ENCODE measurements at places on chromosomes 6 and 20.

GRCh38 chr6:77463308-77463860, at the start of gene HTR1B:
TSS of gene HTR1B (minus strand) at chr6:77463491. CDS start at chr6:77463403, 88 bp downstream.
- DNase-seq: no peak

DNA sequence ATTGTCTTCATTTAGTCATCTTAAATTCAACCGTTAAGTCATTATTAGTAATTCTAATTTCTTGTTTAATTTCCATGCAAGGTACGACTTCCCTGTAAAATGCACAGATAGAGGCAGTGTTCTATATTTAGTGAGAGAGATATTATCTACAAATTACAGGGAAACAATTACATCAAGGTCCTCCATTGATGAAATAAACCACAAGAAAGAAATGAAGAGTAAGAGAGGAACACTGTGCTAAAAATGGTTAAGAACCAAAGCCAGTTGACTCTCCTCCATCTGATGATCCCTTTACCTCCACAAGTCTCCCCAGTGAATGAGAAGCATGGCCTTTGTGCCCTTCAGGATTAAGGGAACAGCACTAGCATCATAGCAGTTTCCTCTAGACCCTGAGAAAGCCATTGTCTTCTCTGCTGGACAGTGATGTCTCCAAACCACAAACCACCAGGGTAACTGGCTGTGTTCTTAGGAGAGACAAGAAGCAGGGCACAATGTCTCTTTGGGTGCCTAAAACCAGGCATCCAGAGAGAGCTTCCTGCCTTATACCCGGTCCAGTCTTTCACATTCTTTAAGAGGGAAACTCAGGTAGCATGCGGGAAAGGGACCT, 38.1 kb downstream of the IRF4 start:
- no peak for DNase-seq

DNA sequence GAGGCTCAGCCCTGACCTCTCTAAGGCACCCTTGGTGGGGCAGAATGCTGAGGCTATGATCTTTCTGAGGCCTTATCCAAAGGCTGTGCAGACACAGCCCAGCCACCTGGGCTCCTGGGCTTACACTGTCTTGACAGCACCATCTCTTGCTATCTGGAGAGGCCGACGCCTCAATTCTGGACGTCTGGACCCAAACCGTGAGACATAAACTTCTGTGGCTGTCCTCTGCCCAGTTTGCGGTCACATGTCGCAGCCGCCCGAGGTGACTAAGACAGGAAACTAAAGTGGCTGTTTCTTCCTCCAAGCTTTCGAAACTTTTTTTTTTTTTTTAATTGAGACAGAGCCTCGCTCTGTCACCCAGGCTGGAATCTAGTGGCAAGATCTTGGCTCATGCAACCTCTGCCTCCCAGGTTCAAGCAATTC, 49.3 kb downstream of the PRR18 start:
- DNase-seq: no peak

- DNase-seq: no peak
Measured at GRCh38 chr6:9647071-9647445, 767.8 kb downstream of the TFAP2A start.

- no peak for DNase-seq
Measured at GRCh38 chr6:36333171-36333895, 3.4 kb downstream of the BNIP5 start.

DNA sequence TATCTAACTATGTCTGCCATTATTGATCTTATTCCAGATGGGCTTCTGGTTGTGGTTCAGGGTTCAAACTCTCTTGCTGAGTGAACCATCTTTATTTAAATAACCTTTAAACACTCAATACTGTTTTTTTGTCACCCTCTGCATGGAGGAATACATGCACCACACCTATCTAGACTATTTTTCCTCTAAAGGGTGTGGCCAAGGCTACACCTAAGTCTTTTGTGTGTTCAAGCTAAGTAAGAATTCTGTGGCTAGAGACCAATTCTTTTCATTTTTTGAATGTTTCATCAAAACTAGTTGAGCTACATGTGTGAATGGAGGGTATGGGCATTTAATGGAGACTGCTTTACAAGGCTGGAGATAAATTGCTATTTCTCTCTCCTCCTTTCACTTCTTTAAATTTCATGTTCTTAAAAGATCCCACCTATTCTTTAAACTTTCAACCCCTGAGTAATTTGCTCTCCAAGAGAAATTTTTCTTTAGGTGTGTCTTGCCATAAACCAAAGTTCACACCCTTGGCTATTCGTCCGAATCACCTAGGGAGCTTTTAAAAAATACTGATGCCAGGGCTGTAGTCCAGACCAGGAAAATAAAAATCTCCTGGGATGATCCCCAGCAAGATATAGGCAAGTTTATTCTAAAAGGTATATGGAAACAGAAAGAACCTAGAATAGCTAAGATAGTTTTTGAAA, 24.8 kb upstream of the MBOAT1 start:
- no peak for DNase-seq

DNA sequence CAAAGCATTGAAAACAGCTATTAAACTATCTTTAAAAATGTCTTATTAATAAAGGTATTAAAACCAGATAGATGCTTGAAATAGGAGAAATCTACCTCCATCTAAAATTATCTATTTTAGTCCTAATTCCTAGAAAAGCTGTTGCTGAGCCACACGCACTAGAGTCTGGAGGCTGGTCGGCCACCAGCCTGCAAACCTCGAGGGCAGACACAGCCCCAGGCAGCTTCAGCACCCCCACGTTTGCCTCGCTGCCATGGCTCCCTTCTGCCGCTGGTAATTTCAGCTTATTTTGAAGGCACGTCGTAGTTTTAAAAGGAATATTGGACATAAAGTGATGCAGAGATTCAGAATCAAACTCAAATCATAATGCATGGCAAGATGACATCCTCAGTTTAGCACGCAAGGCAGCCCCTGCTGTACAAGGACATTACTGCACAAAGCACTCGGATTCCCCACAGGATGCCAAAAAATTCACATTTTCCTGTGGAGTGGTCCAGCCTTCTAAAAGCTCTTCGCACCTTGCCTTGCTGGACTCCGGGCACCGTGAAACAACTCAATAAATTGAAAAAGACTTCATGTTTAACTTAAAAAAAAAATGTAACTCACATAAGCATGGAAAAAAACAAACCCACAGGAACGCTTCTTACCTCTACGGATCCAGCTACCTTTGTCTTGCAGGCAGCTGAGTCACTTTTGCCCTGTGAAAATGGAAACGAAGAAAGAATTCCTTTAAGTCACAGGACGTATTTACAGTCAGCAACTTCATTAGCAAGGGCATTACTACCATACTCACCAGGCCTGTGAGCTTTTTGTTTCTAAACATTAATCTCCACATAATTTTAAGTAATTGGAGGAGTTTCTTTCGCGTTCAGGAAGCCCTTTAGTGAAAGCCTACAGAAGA, 143.4 kb upstream of the RPS6KA2 start:
- DNase-seq: no peak

DNA sequence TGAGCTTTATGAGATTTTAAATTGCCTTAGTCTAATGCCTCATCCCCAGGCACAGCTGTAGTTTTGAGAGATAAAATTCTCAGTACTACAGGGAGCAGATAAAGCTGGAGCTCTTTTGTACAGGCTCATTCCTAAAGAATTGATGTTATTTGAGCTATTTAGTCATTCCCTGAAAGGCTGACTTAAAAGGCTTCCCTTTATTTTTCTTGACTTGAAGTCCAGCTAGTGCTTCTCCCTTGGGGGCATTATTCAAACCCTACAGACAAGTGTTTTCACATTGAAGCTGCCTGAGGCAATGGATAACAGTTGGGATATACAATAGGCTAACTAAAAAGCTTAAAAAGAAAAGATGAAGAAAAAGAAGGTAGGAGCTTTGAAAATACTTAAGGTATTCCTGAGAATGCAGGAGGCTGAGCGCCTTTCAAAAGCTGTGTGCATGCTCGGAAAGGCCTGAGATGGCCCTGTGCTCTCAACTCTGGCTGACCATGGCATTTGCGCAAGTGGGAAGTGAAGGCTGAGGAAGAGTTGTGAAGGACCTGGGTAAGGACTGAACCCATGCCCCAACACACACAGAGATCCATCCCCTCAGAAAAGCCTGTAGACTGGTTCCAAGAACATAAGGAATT, 315.1 kb downstream of the SMOC2 start:
- no peak for DNase-seq

- no peak for DNase-seq
Measured at GRCh38 chr6:467671-468082, 76.1 kb downstream of the IRF4 start.

- no peak for DNase-seq
Measured at GRCh38 chr6:41637194-41638001, 870 bp upstream of the MDFI start.

GRCh38 chr6:145704143-145704781, 31.1 kb downstream of the EPM2A start:
- peak; percentile 17 for DNase-seq

DNA sequence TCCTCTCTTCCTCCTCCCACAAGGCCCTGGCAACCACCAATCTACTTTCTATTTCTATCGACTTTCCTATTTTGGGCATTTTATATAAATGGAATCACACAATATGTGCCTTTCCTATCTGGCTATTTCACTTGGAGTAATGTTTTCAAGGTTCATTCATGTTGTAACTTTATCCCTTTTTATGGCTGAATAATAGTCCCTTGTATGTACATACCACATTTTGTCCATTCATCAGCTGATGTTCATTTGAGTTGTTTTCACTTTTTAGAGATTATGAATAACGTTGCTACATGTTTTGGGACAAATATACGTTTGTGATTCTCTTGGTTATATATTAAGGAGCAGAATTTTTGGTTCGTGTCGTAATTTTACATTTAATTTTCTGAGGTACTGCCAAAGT, 33.9 kb downstream of the SCGN start:
- no peak for DNase-seq

GRCh38 chr6:164990901-164991300, 318.5 kb downstream of the C6orf118 start:
- no peak for DNase-seq

GRCh38 chr6:146890644-146891434, 292.1 kb downstream of the ADGB start:
- DNase-seq: no peak

GRCh38 chr6:127381384-127381783, 38.0 kb upstream of the ECHDC1 start:
- DNase-seq: no peak

- no peak for DNase-seq
Measured at GRCh38 chr6:40627316-40627715, 40.2 kb upstream of the LRFN2 start.

GRCh38 chr6:114650891-114651290, 308.1 kb upstream of the HS3ST5 start:
- DNase-seq: no peak

DNA sequence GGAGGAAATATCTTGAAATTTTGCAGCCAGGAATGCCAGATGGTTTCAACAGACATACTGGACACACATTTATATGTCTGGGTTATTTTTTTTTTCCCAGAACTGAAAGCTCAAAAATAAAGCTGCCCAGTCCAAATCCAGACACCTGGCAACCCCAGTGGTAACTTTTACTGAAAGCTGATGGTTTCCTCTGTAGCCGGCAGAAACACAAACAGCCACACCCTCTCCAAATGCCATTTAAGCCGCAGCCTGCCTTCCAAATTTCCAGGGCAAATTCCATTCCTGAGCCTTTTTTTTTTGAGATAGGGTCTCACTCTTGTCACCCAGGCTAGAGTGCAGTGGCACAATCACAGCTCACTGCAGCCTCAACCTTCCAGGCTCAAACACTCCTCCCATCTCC, 6.5 kb upstream of the PREX1 start:
- no peak for DNase-seq

GRCh38 chr6:9515633-9516606, 899.0 kb downstream of the TFAP2A start:
- DNase-seq: no peak

- DNase-seq: no peak
Measured at GRCh38 chr6:15026832-15027231, 219.0 kb upstream of the JARID2 start.

GRCh38 chr6:48596830-48597229, 485.8 kb upstream of the PTCHD4 start:
- no peak for DNase-seq

DNA sequence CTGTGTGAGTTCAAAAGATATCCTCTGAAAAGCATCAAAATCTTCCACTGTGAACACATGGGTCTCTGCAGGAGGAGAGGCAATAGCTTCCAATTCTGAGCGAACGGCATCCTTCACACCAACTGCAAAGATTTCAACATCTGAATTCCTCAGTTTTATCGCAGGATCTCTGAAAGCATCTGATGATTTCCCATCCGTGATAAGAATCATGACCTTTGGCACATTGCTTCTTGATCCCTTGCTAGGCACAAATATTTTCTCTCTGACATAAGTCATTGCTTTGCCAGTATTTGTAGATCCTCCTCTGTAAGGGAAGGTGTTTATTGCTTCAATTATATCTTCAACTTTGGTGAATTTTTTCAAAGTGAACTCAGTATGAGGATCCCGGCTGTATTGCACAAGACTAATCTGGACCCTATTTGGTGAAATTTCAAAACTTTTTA, 22.7 kb downstream of the COL12A1 start:
- no peak for DNase-seq

GRCh38 chr6:155143029-155143577, 120.7 kb upstream of the CLDN20 start:
- no peak for DNase-seq

DNA sequence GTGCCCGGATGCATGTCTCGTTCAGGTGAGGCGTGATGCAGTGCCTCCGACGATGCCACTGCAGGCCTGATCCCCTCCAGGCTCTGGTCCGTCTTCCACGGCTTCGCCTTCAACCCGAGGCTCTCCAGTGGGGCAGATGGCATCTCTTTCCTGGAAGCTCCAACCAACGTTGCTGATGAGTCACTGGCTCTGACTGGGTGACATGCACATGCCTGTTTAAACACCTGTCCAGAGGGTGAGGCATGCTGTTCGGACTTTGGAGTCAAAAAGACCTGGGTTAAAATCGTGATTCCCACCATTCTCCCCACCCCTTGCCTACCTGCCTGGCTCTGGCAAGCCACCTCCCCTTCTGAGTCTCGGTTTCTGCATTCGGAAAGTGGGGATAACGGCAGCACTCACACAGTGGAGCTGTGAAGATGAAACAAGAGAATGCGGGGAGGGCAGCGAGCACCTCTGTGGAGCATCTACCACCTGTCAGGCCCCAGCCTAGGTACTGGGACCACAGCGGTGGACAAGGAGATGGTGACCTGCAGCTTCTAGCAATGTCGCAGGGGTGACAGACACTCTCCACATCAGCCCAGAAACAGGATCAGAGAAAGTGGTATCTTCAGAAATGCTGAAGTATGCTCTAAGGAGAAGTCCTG, 8.5 kb upstream of the EDN3 start:
- DNase-seq: no peak

- DNase-seq: no peak
Measured at GRCh38 chr6:31577579-31577966, 2.2 kb downstream of the TNF start.

DNA sequence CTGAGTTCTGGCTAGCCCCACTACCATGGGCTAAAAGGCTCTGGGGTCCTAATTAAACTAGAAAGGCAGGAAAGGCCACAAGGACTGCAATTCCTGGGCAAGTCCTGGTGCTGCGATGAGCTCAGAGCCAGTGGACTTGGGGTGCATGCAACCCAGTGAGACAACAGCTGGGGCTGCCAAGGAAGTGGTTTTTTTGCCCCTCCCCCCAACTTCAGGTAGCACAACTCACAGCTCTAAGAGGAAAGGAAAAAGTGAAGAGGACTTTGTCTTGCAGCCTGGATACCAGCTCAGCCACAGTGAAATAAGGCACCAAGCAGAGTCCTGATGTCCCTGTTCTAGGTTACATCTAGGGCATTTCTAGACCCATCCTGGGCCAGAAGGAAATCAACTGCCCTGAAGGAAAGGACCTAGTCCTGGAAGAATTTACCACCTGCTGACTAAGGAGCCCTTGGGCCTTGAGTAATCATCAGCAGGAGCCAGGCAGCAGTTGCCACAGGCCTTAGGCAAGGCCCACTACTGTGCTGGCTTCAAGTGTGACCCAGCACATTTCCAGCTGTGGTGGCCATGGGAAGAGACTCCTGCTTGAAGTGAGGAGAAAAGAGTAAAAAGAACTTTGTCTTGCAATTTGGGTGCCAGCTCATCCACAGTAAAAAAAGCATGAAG, 358.4 kb downstream of the BTBD3 start:
- DNase-seq: no peak
